IMR-90 (cell line): ENCODE measurements at places on chromosomes 7 and 10. TPM values are rescaled to one million over a fixed set of nuclear protein-coding genes. Genes with fewer than 3 reads are reported as not detected.

- H3K36me3 ChIP-seq: peaks cover 22% of the 10 kb centered on the region
- peak overlapping the region; percentile 94 for H3K27ac ChIP-seq
- DNase-seq: peak; percentile 54
- H3K27me3 ChIP-seq: no peaks in the 10 kb centered on the region
These were observed 1.1 kb downstream of the HNRNPA2B1 start for GRCh38 chr7:26199301-26200037.

GRCh38 chr10:80493522-80494051 is 39.5 kb downstream of the TSPAN14 start:
- H3K4me1 ChIP-seq: peaks cover 14% of the 10 kb centered on the region
- H3K36me3 ChIP-seq: peaks cover 23% of the 10 kb centered on the region
- H3K27me3 ChIP-seq: no peaks in the 10 kb centered on the region
- no peak overlapping the region for H3K4me3 ChIP-seq

GRCh38 chr10:67815571-67816059 is 22.4 kb downstream of the DNAJC12 start:
- H3K4me1 ChIP-seq: no peaks in the 10 kb centered on the region
- no peak overlapping the region for H3K27ac ChIP-seq
- no peaks in the 10 kb centered on the region for H3K36me3 ChIP-seq
- DNase-seq: peak; percentile 43
- no peak overlapping the region for H3K4me3 ChIP-seq
- H3K27me3 ChIP-seq: no peaks in the 10 kb centered on the region

DNA sequence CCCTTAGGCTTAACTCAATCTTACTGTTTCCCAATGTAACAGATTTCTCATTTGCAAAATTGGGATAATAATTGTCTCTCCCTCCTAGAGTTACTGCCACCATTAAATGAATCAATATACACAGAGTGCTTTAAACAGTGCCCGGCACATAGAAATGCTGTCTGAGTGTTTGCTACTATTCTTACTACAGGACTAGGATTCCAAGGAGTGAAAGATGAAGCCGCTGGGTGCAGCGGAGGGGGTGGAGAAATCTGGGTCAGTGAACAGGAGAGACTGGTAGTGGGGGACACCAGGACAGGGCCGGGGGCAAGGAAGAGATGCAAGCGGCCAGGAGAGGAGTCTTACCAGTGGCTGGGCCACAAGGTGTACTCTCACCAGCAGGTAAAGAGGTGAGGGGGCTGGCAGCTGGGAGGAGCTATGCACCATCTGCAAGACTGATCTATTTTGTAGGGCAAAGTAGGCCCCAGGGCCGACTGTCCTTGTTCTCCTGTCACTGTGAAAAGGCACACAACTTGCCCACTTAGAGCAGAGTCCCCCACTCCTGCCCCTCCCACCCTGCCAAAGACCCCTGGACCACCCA is 18.5 kb upstream of the PRRT4 start:
- H3K36me3 ChIP-seq: no peaks in the 10 kb centered on the region
- H3K4me1 ChIP-seq: no peaks in the 10 kb centered on the region
- H3K4me3 ChIP-seq: no peak overlapping the region
- no peak for DNase-seq
- H3K27me3 ChIP-seq: peaks cover 39% of the 10 kb centered on the region
- no peak overlapping the region for H3K27ac ChIP-seq

- no peak overlapping the region for H3K27ac ChIP-seq
- DNase-seq: peak; percentile 88
- H3K27me3 ChIP-seq: no peaks in the 10 kb centered on the region
These were observed 11.2 kb downstream of the SLC13A4 start for GRCh38 chr7:135716677-135717238.

The ZNF775 gene
- 1.4 TPM in 2 replicates for total RNA-seq

GRCh38 chr7:155878250-155878649 is 66.0 kb upstream of the SHH start:
- no peak overlapping the region for H3K27ac ChIP-seq
- no peaks in the 10 kb centered on the region for H3K36me3 ChIP-seq
- no peak for DNase-seq
- H3K4me3 ChIP-seq: no peak overlapping the region

DNA sequence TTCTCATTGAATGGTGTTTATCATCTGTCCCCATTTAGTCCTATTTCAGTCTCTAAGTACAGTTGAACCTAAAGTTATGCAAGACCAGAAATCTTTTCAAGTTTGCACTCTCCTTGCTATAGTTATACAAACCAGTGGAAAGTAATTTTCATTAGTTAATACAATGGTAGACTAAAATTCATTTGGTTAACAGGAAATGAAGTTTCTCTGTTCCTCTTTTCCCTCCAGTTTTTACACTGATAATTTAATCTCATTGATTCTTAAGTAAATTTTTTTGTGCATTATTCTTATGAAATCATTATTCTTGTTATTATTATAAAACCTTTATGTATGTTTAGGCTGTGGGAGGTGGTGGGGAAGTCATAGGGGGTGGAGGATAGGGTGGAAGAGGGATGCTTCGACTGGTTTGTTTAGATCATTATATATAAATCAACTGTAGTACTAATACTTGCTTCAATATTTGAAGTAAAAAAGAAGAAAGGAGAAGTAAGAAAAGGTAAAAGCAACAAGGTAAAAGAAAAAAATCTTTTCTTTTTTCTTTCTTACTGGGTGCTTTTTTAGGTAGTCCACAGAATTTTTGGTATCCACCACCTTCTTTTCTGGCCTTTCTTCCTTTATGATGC is 104.1 kb downstream of the GPR85 start:
- H3K4me1 ChIP-seq: 0 out of 2 replicates have a peak, but pooled peaks cover 3% of the 10 kb centered on the region
- no peak overlapping the region for H3K4me3 ChIP-seq

The ITIH2 gene
- not detected in 2 replicates for total RNA-seq

DNA sequence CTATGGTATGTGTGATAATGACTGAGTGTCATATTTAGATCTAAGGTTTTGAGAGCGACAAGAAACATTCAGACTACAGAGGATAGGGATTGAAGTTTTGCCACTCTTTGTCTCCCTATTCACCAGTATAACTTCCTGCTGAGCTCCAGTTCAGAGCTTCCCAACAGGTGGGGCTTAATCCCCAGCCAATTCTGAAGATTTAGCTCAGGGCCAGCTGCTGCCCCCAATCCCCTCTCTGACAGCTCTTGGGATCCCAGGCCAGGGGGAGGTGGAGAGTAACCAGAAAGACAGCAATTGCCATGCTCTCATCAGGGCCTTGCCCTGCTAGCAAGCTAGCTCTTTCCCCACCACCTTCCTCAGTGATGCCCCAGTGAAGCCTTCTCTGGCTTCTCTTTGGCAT is 57.8 kb downstream of the TRIL start:
- H3K36me3 ChIP-seq: no peaks in the 10 kb centered on the region
- no peak overlapping the region for H3K27ac ChIP-seq
- peaks cover 3% of the 10 kb centered on the region for H3K27me3 ChIP-seq
- no peak overlapping the region for H3K4me3 ChIP-seq
- no peaks in the 10 kb centered on the region; the same call in 1 of the 2 replicates for H3K4me1 ChIP-seq

GRCh38 chr10:99425204-99425603 is 5.2 kb downstream of the GOT1 start:
- H3K27ac ChIP-seq: no peak overlapping the region
- H3K27me3 ChIP-seq: no peaks in the 10 kb centered on the region
- H3K4me1 ChIP-seq: peaks cover 2% of the 10 kb centered on the region; the same call in 1 of the 2 replicates
- no peak overlapping the region for H3K4me3 ChIP-seq
- DNase-seq: no peak
- peaks cover 14% of the 10 kb centered on the region for H3K36me3 ChIP-seq

DNA sequence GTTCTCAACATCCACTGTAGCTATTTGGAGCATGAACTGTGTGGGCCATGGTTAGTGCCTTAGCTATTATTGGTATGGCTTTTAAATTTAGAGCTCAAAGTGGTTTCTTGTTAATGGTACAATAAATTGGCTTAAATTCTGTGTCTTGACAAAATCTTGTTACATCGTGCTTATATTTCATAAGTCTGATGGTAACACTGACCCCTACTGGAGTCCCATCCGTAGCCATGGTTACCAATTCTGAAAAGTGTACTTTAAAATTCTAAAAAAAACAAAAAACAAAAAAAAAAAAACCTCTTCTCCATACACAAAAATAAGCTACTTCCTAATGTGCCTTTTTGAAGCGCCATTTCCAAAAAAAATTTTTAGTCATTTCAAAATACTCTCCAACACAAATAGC is 6.4 kb upstream of the RPP30 start:
- no peaks in the 10 kb centered on the region for H3K4me1 ChIP-seq
- H3K27me3 ChIP-seq: peaks cover 28% of the 10 kb centered on the region
- peak; percentile 36 for DNase-seq

DNA sequence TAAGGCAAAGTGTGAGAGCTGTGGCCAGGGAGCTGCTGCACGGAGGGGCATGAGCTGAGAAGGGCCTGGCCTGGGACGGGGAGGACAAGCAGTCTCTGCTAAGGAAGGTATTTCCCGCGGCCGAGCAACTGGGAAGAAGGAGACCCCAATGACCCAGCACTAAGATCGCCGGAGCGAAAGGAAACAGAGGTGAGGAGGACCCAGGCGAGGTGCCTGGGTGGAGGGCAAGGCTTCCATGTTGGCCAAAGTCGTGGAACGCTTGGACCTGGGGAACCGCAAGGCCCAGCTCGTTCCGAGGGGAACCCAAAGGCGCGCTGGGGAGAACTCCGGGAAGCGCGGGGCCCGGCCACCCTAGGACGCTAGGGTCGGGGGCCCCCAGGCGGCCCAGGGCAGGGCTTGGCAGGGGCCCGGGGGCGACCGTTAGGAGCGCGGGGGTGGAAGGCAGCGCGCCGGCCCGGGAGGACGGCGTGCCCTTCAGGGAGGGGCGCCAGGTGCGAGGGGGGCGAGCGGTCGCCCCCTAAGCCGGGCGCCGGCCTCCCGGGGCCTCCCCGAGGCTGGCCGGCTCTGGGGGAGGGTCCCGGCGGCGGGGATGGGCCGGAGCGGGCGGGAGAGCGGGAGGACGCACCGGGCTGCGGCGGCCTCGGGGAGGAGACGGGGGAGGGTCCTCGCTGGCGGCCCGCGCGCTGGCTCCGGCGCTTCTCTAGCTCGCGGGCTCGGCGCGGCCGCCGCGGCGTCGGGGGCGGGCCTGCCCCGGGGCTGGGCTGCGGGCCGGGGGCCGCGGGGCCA is 545 bp downstream of the GIGYF1 start:
- peaks cover 16% of the 10 kb centered on the region for H3K4me1 ChIP-seq
- H3K4me3 ChIP-seq: peak overlapping the region; percentile 56
- peaks cover 9% of the 10 kb centered on the region for H3K36me3 ChIP-seq
- H3K27me3 ChIP-seq: no peaks in the 10 kb centered on the region
- H3K27ac ChIP-seq: peak overlapping the region; percentile 61

DNA sequence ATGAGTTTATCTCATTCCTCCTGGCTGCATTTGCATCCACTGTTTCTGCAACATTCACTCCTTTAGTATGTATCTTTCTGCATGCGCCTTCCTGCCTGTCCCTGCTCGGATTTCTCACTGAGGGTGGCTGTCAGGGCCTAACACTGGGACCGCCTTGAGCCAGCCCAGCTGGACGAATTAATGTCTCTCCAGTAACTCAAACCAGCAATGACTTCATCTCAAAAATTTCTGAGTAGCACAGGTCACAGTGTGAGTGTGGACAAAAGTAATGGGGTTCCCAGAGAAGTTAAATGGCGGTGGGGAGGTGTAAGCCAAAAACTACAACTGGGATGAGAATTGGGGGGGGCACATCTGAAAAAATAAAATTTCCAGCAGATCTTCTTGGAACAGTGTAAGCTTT is 444.0 kb upstream of the MGMT start:
- H3K27ac ChIP-seq: no peak overlapping the region; the same call in 1 of the 2 replicates
- no peak overlapping the region for H3K4me3 ChIP-seq
- DNase-seq: peak; percentile 15
- H3K36me3 ChIP-seq: no peaks in the 10 kb centered on the region
- H3K4me1 ChIP-seq: peaks cover 5% of the 10 kb centered on the region; the same call in 1 of the 2 replicates

- H3K4me1 ChIP-seq: 0 out of 2 replicates have a peak, but pooled peaks cover 3% of the 10 kb centered on the region
- peaks cover 4% of the 10 kb centered on the region for H3K36me3 ChIP-seq
- DNase-seq: peak; percentile 95
- H3K27ac ChIP-seq: no peak overlapping the region
- H3K4me3 ChIP-seq: no peak overlapping the region
- H3K27me3 ChIP-seq: no peaks in the 10 kb centered on the region
These were observed 1.2 kb upstream of the SMNDC1 start for GRCh38 chr10:110305767-110306451.

DNA sequence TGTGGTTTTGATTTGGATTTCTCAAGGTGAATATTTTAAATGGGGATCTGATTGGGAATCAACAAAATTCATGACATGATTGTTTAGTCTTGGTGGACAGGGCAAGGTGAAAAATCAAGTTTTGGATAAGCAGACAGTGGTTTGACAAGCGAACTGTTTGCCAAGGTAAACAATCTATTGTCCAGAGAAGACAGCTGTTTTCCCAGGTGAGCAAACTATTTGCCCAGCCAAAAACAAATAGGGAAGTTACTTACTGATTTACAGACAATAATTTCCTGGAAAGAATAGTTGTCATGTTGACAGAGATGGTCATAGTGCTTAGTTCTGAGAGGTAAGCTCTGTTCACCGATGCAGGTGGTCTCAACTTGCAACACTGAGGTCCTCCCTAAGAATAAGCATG is 94.0 kb upstream of the STEAP1B start:
- no peaks in the 10 kb centered on the region for H3K27me3 ChIP-seq
- H3K36me3 ChIP-seq: no peaks in the 10 kb centered on the region
- no peak overlapping the region for H3K4me3 ChIP-seq
- DNase-seq: no peak

DNA sequence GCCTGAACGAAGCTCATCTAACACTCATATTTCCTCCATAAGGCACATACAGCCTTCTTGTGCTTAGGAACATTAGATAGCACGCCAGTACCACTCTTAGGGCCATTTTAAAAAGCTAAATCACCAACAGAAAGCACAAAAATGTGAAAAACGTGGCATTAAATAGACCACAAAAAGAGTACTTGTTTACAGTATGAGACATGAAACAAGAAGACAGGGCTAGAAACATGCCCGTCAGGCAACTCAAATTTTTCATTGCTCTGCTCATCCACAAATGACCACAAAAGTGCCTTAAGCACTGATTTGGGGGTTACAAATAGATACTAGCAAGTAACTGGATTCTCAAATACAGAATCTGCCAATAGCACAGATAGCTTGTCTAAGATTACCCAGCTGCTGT is 67.8 kb downstream of the ELMO1 start:
- H3K4me1 ChIP-seq: no peaks in the 10 kb centered on the region
- no peaks in the 10 kb centered on the region for H3K36me3 ChIP-seq
- no peak overlapping the region for H3K4me3 ChIP-seq
- no peak overlapping the region for H3K27ac ChIP-seq

The LRRD1 gene
- total RNA-seq: under 0.01 TPM in 2 replicates

GRCh38 chr10:34415039-34415438 is 400.1 kb downstream of the PARD3 start:
- DNase-seq: no peak
- no peaks in the 10 kb centered on the region for H3K27me3 ChIP-seq
- no peaks in the 10 kb centered on the region for H3K4me1 ChIP-seq

The LRWD1 gene
- 13.3 and 20.3 TPM in 2 replicates for total RNA-seq

GRCh38 chr7:141072548-141073172 is 1.2 kb upstream of the TMEM178B start:
- H3K27me3 ChIP-seq: peaks cover 44% of the 10 kb centered on the region
- peak overlapping the region; percentile 47 for H3K4me3 ChIP-seq
- H3K4me1 ChIP-seq: peaks cover 1% of the 10 kb centered on the region; the same call in 1 of the 2 replicates
- H3K27ac ChIP-seq: no peak overlapping the region
- no peaks in the 10 kb centered on the region for H3K36me3 ChIP-seq
